ENCODE measurements at places on chromosomes 11 and 22.

DNA sequence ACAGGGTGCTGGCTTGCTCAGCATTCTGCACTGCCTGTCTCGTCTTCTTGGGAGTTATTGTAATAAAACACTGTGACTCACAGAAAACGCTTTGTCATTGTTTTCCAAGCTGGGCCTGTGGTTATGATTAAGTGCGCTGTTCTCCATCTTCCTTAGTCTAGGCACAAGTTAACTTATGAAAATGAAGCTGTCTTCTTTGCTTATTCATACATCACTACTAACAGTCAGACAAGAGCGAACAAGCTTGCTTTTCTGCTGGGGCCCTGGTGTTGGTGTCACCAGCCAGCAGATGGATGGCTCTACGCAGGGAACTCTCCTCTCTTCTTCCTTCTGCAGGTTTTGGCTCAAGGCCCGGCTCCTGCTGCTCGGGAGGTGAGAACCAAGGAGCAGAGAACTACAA lies 380.1 kb upstream of the SYN3 start:
- H3K27me3 ChIP-seq = no peaks in the 10 kb centered on the region
- no peak for DNase-seq
- no peak overlapping the region for H3K27ac ChIP-seq
- no peaks in the 10 kb centered on the region for H3K4me1 ChIP-seq
- no peaks in the 10 kb centered on the region for H3K36me3 ChIP-seq

- H3K36me3 ChIP-seq = no peaks in the 10 kb centered on the region
- H3K27ac ChIP-seq = no peak overlapping the region
- no peaks in the 10 kb centered on the region for H3K4me1 ChIP-seq
- H3K27me3 ChIP-seq = peaks cover 2% of the 10 kb centered on the region
- DNase-seq = no peak
- H3K4me3 ChIP-seq = no peak overlapping the region
These were observed 65.3 kb upstream of the SLN start for GRCh38 chr11:107777110-107777509.

DNA sequence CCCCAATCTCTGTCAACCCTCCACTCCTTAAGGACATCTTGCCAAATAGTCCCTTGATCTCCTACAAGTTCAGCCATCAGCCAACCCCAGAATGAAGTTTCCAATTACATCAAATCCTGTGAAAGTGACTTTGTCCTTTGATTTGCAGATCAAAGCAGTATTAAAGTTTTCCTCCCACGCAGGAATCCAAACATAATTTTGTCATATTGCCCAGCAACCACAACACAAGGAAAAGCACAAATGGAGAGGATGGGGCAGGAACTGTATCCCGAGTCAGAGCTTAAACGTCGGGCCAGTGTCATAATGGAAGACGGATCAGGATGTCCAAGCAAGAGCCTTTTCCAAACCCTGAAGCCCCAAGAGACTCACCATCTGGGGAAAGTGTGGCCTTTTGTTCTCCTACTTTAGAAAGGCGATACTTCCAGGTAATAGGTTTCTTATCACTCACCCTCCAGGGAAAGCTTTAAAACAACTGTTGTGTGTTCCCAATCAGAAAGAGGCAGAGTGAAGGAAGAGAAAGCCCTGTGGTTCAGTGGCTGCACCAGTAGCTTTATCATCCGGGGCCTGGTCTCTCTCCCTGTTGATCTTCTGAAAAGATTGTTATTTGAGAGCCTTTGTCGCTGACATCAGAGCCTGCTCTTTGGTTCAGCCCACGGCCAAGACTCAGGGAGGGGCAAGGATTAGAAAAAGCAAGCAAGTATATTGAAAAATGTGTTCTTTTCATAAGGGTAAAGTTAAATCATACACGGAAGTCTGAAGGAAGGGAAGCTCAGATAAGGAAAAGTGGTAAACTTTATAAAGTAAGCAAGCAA lies 41.7 kb downstream of the EXPH5 start:
- no peak overlapping the region for H3K4me3 ChIP-seq
- no peaks in the 10 kb centered on the region for H3K36me3 ChIP-seq
- DNase-seq = no peak
- no peaks in the 10 kb centered on the region for H3K4me1 ChIP-seq
- H3K27me3 ChIP-seq = no peaks in the 10 kb centered on the region
- no peak overlapping the region for H3K27ac ChIP-seq

DNA sequence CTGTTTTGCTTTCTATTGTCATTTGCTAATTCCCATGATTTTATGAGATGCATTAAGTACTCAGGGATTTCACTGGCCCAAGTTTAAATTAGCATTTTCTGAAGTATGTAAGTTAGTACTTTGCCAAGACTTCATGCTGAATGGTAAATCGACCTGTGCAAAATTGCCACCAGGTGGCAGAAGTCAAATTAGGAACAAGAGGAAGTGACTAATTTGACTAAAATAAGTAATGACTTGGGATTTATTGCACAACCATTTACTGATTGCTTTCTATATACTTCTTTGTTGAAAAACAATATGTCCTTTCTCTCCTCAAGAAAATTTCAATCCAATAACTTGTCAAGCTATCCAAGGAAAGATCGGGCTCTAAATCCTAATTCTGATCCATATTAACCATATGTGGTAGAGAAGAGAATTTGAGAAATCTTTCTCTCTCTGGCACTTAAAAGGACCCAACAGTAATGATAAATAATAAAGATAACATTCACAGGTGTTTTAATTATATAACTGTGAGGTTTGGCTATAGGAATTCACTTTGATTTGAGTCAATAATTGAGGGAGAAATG lies 253.7 kb upstream of the CHORDC1 start:
- no peaks in the 10 kb centered on the region for H3K27me3 ChIP-seq
- H3K4me1 ChIP-seq = no peaks in the 10 kb centered on the region
- no peaks in the 10 kb centered on the region for H3K36me3 ChIP-seq
- DNase-seq = no peak
- H3K4me3 ChIP-seq = no peak overlapping the region

DNA sequence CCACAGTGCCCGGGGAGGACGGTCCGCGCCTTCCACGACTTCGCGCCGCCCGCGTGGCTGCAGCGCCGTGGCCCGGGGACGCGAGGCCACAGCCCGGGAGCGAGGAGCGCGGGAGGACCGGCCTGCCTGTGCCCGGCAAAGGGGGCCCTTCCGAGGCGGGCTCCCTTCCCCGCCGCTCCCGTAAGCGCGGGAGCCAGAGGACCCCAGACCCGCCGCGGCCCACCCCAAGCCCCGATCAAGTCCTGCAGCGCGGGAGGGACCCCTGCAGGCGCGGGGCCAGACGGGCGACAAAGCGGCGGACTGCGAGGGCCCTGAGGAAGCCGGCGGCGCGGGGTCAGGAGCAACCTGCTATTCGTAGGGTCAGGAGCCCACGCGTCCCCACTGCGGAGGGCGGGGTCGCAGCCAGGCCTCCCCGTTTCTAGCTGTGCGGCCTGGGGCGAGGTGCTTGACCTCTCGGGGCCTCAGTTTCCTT lies 110.3 kb downstream of the WNT7B start:
- DNase-seq = no peak
- peaks cover 3% of the 10 kb centered on the region for H3K4me1 ChIP-seq
- H3K4me3 ChIP-seq = no peak overlapping the region
- H3K27me3 ChIP-seq = peaks cover 56% of the 10 kb centered on the region

- no peaks in the 10 kb centered on the region for H3K4me1 ChIP-seq
- H3K36me3 ChIP-seq = no peaks in the 10 kb centered on the region
- H3K4me3 ChIP-seq = no peak overlapping the region
- DNase-seq = no peak
- H3K27ac ChIP-seq = no peak overlapping the region
These were observed 1427.1 kb downstream of the LRRC4C start for GRCh38 chr11:40032331-40032730.

DNA sequence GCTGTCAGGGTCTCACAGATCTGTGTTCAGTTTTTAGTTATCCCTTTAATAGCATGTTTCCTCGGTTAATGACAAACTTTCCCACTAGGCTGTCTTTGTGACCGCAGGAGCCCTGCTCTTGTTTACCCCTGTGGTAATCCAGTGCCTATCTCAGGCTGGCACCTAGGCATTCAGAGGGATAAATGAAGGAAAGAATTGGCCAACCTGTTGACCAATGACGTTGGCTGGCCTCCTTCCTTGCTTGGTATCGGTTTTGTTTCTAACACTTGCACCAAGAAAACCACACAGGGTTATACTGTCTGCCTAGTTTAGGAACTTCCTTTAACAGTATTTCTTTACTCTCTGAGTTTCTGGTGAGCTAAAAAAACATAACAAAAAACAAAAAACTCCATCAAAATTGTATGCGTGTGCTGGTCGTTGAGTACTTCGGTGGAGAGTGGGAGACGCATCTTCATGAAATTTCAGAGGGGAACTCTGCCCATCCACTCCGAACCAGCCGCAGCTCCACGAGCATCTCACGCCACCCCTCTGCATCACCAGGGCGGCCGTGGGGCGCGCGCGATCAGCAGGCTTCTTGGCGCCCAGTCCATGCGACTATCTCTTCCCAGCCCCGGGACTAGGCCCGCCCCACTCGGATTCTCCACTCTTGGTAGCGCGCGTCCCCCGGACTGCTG lies 563 bp upstream of the ENDOD1 start:
- no peaks in the 10 kb centered on the region for H3K27me3 ChIP-seq
- H3K4me3 ChIP-seq = peak overlapping the region; percentile 89
- H3K4me1 ChIP-seq = peaks cover 54% of the 10 kb centered on the region
- H3K27ac ChIP-seq = peak overlapping the region; percentile 98
- peaks cover 4% of the 10 kb centered on the region for H3K36me3 ChIP-seq
- DNase-seq = peak; percentile 27

- no peaks in the 10 kb centered on the region for H3K27me3 ChIP-seq
- peaks cover 54% of the 10 kb centered on the region for H3K36me3 ChIP-seq
- peak overlapping the region; percentile 100 for H3K27ac ChIP-seq
- H3K4me1 ChIP-seq = peaks cover 57% of the 10 kb centered on the region
These were observed 3.9 kb downstream of the CD3D start for GRCh38 chr11:118338637-118339061.
